ENCODE measurements at places on chromosomes 1 and 21. TPM values are rescaled to one million over a fixed set of nuclear protein-coding genes. Genes with fewer than 3 reads are reported as not detected.

The EPHA8 gene
- total RNA-seq = not detected

The KCNJ15 gene
- total RNA-seq = 27.5 TPM

The PSMB2 gene
- 75.4 TPM for total RNA-seq

The ST6GALNAC3 gene
- 4.1 TPM for total RNA-seq

The PCP4 gene
- total RNA-seq = 1.2 TPM

The KRTAP21-2 gene
- total RNA-seq = not detected

The DSTYK gene
- 13.2 TPM for total RNA-seq

The IGSF5 gene
- 0.48 TPM for total RNA-seq

The SCAF4 gene
- 13.3 TPM for total RNA-seq

The NT5C1A gene
- not detected for total RNA-seq

The NDUFV3 gene
- total RNA-seq = 31.6 TPM

The CCDC17 gene
- total RNA-seq = 1.3 TPM

The LDLRAD2 gene
- not detected for total RNA-seq

The AMPD1 gene
- 0.07 TPM for total RNA-seq

The OR14K1 gene
- total RNA-seq = not detected

The EVI5 gene
- 16.8 TPM for total RNA-seq

The LRRC3 gene
- 3.4 TPM for total RNA-seq

The KCNN3 gene
- total RNA-seq = 0.34 TPM

The KCNJ9 gene
- total RNA-seq = not detected

The SLC16A4 gene
- total RNA-seq = 25.4 TPM

The MMEL1 gene
- total RNA-seq = not detected

The ACKR1 gene
- total RNA-seq = not detected

The TACSTD2 gene
- 183 TPM for total RNA-seq

The THEM5 gene
- not detected for total RNA-seq

Measured in kidney epithelial cell (primary cell).